ENCODE measurements at places on chromosomes 6 and 20.
A peak's percentile ranks its signal among the peaks of the same experiment; 100 is the strongest.

- no peak for DNase-seq
Measured at GRCh38 chr20:23032056-23032749, 2.9 kb upstream of the SSTR4 start.

GRCh38 chr6:5205035-5205507 lies 55.7 kb downstream of the LYRM4 start:
- DNase-seq: no peak

GRCh38 chr20:62850333-62850974 lies 11.2 kb downstream of the TCFL5 start:
- DNase-seq: peak; percentile 65

DNA sequence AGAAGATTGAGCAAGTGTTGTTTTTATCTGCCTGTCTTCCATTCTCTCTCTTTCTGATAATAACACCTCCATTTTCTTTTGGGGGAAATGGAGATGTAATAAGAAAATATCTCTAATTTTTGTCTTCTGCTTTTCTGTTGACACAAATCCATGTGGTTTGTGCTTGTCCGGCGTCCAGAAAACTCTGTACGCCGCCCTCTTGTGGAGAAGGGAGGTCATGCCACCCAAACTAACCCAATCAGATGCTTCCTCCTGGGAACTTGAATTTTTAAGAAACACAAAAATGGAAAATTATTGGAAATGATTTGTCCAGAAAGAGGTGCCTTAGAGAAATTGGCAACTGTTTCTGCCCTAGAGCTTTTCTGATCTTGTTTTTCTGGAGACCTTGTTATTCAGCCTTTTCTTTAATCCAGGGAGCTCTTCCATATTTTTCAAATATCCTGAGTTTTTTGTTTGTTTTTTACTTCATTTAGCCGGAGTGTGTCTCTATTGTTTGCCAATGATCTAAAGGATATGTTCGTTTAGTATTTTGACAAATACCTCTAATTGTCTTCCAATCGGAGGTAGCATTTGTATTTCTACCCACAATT lies 17.8 kb upstream of the FNDC1 start:
- DNase-seq: peak; percentile 71

DNA sequence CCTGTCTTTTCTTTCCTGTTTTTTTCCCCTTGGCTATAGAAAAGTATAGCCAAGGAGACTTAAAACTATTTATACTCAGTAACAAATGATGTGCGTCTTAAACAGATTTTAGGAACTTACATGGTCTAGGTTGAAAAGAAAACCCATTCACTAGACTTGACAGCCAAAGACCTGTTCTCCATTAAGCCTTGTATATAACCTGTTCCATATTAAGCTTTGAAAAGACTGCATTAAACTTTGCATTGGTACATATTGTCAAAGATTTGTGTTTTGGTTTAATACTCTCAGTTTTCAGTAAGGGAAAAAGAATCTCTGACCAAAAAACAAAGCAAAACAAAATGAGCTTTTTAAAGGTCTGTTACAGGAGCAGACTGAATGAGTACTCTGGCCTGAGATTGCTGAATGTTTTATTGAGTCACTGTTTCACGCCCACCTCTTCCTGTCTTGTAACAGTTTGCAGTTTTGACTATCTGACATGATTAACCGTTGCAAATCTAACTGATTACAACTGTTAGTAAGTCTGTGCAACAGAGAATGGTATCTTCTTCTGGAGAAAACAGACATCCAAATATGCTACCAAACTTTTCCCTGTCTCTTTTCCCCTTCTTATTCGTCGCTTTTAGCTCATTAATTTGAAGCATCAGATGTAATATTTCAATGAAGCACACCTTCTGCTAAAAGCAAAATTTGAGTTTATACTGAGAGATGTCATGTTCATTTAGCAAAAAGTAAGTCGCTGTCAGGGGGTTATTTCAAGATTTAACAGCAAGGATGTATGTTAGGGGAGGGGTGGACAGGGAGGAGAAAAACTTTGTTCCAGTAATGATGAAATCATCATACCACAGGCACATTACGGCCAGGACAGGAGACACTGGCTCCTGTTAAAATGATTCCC lies 59.1 kb upstream of the SUPT3H start:
- no peak for DNase-seq

DNA sequence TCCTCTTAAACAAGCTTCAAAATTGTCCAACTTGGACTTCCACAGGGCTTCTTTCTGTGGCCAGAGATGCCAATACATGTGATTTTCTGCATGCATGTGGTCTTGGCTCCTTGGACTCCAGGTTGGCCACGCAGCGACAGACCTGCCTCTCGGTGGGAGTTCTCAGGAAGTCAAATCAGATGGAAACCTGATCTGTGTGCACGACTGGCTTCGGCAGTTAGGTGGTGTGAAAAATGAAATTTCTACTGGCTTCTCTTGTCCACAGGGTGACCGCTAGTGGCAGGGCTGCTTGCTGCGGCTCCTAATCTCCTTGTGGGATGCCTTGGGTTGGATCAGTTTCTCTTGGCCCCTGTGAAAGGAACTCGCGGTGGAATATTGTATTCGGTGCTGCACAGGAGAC lies 57.3 kb downstream of the PHACTR3 start:
- no peak for DNase-seq
